BE2C (cell line): ENCODE measurements at places on chromosomes 6 and 20.
A peak's percentile ranks its signal among the peaks of the same experiment; 100 is the strongest.

DNA sequence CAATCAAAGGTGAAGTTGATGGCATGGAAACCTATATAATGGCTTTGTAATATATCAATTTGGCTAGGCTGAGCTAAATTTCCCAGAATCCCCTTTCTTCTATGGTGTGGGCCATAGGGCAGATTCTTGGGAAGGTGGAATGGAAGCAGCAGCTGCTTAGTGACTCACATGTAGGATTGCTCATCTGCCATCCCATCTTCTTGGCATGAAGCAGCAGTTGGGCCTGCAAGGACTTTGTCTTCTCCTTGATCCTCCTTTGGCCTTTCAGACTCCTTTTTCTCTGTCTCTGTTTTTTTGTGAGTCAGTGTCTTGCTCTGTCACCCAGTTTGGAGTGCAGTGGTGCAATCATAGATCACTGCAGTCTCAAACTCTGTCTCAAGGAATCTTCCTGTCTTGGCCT, 52.6 kb upstream of the CEP162 start:
- no peak for DNase-seq

- DNase-seq: no peak
Observed at GRCh38 chr6:34529665-34530327, 26.3 kb downstream of the SPDEF start.

GRCh38 chr20:18916886-18917750, 103.5 kb downstream of the SCP2D1 start:
- no peak for DNase-seq

DNA sequence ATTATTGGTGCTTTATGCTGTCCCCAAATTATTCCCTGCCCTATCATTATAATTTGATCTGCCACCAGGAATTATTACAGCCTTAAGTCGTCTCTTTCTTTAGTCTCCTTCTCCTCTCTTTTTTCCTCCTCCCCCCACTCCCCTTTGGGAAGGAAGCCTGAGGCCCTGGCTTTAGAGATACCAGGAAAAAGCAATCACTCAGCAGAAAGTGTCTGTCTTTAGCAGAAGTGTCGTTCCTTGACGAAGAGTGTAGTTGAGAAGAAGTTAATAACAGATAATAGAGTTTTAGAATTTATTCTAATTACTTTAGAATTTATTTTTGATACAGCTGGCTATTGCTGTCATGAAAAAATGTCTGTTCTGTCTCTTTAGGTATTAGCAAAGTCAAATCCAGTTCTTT, 16.5 kb downstream of the LIN28B start:
- no peak for DNase-seq

DNA sequence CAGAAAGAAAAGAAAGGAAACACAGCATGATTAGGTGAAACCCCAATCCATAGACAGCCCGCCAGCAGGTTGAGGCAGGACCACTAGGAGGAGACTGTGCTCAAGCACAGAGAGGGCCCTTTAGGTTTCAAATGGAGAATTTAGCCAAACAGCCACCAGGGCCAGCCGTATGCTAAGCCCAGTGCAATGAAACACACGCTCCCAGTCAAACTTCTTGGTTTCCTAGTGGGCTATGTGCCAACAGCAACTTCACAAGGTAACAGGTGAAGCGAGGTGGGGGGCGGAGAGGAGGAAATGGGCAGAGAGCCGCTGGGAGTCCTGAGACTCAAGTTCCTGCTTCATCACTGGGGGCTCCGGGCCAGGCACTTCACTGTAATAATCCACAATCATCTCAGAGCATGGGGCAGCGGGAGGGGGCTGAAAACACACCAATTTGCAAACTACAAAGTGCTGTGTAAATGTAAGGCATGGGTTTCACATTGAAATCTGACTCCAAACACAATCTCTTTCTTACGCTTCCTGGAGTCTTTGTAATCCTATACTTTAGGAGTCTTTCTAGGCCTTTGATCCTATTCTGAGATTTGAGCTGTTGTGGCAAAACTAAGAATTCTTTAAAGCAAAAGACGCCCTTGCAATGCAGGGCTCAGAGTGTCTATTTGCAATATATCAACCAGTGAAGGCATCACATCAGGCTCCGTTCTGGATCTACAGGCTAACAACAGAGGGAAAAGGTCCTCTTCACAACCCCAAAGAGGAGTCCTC, 117.3 kb downstream of the OPRM1 start:
- DNase-seq: peak; percentile 26

- no peak for DNase-seq
Observed at GRCh38 chr6:56984361-56984760, 29.5 kb downstream of the BEND6 start.

DNA sequence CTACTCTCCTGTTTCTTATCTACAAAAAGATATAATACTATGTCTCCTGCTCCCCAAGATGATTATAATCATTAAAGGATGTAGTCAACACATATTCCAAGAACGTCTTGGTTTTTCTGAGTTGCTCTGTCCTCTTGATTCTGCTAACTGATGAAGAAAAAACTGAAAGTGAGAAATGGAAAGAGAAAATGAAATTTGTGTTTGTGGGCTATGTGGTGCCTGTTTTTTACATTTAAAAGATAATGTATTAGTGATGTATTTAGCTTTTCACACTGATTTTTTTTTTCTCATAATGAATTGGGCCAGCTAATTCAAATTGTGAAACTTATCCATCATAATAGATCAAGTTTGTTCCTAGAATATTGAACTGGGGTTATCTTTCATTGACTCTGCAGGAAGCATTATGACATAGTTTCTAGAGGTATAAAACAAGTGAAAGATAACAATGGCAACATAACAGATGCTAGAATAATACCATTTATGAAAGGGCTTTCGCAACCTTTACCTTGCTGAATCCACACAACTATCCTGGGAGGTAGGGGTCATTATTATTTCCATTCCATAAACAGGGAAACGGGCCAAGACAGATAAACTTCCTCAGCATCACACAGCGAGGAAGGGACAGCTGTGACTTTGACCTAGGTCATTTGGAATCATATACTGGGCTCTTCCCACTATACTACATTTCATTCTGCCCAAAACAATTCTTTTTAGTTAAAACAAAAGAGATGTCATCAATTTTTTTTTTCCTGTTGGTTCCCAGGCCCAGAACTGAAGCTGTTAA, 336.7 kb downstream of the GJA1 start:
- DNase-seq: no peak

DNA sequence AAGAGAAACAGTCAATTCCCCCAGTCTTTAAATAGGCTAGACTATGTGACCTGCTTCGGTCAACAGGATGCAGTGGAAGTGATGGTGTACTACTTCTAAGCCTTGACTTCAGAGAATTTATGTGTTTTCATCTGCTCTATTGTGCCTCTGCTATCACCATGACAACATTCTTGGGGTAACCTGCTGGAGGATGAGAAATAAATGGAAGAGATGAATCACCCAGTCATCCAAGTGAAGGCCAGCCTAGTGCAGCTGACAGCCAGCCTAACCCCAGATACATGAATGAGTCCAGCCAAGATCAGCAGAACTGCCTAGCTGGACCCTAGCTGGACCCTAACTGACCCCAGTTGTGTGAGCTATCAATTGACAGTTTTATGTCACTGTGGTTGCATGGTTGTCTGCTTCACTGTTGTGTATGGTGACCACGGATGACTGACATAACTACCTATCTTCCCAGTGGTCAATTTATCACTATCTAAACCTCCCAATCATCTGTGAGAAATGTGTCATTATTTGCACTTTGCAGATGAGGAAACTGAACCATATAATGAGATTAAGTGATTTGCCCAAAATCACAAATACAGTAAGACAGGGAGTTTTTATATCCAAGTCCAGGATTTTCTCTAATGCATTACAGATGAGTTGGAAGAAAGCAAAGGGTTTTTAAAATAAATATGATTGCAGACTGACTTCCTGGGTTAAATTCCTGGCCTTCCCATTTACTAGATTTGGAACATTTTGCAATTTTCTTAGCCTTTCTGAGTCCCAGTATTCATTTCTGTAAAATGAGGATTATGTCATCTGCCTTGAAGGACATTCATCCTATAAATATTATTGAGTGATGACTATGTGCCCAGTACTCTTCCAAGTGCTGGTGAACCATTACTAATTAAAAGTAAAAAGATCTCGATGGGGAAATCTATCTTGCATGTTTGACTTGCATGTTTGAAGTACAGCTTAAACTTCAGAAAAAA, 136.4 kb upstream of the PLCB4 start:
- no peak for DNase-seq

DNA sequence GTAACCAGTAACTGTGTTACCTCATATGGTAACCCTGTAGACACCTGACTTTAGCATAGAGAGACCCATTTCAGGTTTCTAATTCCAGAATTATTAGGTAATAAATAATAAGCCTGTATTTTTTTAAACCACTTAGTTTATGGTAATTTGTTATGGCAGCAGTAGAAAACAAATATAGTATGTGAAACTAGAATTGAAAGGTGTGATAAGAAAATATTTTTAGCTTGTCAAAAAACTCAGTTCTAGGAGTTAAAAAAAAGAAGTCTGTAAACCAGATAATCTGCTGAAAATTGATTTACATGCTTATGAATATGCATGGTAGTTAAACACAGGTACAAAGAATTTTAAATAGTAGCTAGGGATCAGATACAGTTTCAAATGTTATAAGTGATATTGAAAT, 695.0 kb upstream of the GJE1 start:
- no peak for DNase-seq

- no peak for DNase-seq
Observed at GRCh38 chr6:159978291-159979135, 9.6 kb downstream of the IGF2R start.

- no peak for DNase-seq
Observed at GRCh38 chr20:57735831-57736737, 26.3 kb upstream of the PMEPA1 start.

GRCh38 chr20:13105864-13106457, 97.2 kb downstream of the SPTLC3 start:
- DNase-seq: no peak

GRCh38 chr6:31251261-31251660, 20.6 kb downstream of the HLA-C start:
- no peak for DNase-seq

GRCh38 chr6:135085700-135086413, 31.2 kb upstream of the HBS1L start:
- DNase-seq: no peak

DNA sequence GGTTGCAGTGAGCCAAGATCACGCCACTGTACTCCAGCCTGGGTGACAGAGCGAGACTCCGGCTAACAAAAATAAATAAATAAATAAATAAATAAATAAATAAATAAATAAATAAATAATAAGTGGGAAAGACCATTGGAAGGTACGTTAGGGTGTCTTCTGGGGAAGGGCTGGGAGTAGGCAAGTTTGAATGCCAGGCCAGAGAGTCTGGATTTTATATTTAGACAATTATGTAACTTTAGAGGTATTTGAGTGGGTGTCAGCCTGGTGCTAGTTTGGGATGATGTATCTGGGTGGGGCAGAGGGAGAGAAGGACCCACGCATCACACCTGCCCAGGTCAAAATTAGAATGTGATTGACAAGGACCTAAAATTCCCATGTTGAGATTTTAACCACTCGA, 108.5 kb upstream of the PRND start:
- no peak for DNase-seq

- DNase-seq: no peak
Observed at GRCh38 chr20:16209951-16210361, 363.3 kb downstream of the KIF16B start.

DNA sequence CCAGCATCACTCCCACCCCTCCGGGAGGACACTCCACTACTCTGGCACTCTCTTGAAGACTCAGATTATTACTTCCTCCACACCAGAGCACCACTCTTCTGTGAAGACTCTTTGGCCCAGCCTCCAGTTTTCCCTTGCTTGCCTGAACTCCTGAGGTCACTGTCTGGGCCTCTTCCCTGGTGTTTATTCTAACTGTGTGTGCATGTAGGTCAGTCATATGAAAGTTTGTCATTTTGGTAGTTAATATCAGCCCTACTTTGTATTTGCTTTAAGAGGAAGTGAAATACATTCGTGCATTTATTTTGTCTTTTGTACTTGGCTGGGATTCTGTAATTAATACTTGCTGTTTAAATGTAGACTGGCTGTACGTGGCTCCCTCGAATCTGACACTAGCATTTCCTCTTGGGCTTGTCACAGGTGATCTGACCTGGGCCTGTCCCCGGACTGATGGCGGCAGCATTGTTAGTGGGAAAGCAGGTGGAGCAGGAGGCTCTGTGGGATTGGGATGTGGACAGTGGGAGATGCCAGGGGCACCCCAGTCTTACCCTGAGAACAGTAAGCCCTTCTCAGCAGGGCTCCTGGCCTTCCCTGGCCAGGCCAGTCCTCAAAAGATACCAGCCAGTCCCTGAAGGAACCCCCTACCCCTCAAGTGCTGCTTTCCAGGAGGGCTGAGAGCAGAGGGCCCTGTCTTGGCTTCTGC, 350.5 kb downstream of the CDC5L start:
- DNase-seq: no peak

DNA sequence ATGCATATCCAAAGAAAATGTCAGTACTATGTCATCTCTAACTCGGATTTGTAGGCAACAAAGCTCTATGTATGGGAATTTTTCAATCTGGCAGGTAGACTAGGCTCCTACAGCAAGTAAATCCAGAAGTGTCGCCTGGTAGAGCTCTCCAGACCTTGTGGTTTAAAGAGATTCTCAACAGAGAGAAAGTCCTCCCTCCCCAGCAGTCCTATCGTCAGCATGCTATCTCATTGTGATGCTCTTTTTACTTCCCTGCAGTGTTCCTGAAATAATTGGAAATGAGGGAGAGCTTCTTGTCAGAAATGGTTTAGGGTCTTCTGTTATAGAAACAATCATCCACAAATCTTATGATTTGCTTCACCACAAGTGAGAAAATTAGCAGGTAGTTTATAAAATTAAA, 395.4 kb downstream of the FRK start:
- DNase-seq: no peak

DNA sequence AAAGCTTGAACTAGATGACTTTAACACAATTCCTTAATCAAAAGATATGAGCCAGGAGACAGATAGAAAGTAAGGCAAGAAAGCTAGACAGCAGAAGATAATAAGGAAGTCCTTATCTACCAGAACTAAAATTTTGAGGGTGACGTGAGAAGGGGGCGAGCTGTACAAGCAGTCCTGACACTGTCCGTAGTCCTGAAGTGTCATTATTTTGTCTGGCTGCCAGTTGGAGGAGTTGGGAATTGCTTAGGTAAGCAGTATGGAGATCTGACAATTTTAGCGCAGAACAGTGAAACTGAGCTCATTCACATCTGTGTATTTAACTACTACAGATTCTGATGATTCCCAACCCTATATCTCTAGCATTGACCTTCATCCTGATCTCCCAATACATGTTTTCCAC, 25.8 kb upstream of the CEP85L start:
- no peak for DNase-seq

GRCh38 chr6:99310553-99310952, 38.9 kb downstream of the FAXC start:
- DNase-seq: no peak
